ENCODE measurements at places on chromosomes 6 and 20.
A peak's percentile ranks its signal among the peaks of the same experiment; 100 is the strongest.

- peak; percentile 95 for DNase-seq
These were observed 58.5 kb upstream of the CEP85L start for GRCh38 chr6:118709859-118710350.

GRCh38 chr6:144335914-144336313, 50.8 kb downstream of the UTRN start:
- peak; percentile 64 for DNase-seq

DNA sequence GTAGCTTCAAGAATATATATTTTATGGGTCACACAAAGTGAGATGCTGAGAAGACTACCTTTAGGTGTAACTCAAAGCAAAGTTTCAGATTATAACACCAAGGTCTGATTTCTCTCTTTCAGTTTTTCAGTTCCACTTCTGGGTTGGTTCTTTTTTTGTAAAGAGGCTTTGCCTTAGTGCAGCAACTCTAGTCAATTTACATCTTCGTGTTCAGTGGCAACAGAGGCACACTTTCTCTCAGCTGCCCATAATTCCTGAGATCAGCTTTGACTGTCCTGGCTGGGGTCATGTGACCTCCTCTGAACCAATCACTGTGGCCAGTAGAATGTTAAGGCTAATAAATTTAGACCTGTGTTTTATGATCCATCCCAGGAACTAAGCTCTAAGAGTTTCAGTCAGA, 120.2 kb downstream of the TINAG start:
- no peak for DNase-seq

DNA sequence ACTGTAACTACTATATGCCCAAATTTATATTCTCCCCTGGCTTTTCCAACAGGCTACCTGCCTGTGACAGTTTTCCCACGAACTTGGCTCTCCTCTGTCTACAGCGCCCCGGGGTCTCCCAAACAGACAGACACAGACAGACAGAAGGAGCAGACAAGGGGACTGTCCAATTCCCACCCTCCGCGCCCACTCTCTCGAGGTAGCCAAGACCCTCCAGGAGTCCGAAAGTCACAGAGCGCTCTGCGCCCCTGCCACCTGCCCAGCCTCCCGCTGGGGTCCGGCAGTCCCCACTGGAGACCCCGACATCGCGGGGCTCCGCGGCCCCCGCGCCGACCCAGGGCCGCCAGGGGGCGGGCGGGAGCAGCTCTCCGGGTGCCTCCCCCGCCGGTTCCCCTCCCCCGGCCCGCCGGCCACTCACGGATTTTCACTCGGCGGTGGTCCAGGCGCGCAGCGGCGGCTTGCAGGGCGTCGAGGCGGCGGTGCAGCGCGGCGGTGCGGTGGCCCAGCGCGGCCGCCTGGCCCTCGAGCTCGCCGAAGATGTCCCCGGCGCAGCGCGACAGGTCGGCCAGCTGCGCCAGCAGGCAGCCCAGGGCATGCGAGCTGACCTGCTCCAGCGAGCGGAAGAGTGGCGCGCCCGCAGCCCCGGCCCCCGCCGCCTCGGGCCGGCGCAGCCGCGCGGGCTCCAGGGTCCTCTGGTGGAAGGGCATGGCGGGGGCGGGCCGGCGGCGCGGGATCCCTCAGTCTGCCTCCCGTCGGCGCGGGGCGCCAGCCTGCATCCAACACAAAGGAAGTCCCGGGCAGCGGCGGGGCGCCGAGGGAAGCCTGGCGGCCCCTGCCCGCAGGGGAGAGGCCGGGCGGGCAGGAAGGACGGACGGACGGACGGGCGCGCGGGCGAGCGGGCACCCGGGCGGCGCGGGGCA, 81.3 kb upstream of the CCDC28A start:
- DNase-seq, result peak; percentile 70

GRCh38 chr6:71476872-71477271, 188.3 kb downstream of the OGFRL1 start:
- no peak for DNase-seq
